NCI-H82 (cell line): ENCODE measurements at places on chromosomes 3 and 15.

DNA sequence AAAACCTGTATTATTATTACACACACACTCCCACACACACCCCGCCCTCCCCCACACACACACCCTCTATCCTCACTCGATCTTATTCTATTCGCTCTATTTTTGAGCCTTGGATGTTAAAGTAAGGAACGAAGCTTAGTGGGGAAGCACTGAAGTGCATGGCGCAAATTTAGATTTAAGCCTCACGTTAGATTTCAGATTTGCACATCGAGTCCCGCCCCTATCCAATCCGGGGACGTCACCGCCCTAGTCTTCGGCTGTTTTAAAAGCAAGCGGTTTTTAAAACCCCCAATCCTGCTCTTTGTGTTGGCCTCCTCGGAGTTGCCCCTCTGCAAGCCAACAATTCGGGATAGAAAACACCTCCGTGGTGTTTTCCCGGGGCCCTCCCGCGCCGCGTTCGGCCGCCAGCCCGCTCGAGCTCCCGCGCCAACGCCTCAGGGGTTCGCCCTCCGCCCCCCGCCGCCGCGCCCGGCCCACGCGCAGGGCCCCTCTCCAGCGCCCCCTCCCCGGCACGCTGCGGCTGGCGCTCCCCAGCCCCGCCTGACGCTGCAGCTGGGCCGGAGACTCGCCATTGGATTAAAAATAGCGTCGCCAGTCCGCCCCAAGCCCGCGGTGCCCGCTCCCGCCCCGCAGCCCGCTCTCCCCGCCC lies at the start of gene USP13:
TSS of gene USP13 (plus strand) at position 594 of the 649 bp plus-strand sequence. CDS start 186 bp downstream, outside the sequence.
- peak; percentile 94 for DNase-seq

DNA sequence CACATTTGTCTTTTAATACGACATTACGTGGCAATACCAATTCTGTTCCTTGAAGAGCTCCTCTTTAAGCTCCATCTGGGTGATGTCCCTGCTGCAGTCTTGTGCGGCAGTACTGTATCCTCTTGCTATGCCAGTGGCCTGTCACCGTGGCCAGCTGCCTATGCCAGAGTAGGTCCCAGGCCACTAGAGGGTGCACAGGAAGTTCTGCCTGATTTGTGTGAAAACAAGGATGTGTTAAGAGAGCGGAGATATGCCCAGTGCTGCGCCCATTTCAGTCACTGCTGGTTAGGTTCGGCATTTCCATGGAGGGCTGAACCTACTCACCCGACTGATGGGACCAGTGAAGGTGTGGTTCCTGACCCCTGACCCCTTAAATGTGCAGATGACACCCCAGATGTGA lies 25.2 kb downstream of the NIPA1 start:
- peak; percentile 25 for DNase-seq

DNA sequence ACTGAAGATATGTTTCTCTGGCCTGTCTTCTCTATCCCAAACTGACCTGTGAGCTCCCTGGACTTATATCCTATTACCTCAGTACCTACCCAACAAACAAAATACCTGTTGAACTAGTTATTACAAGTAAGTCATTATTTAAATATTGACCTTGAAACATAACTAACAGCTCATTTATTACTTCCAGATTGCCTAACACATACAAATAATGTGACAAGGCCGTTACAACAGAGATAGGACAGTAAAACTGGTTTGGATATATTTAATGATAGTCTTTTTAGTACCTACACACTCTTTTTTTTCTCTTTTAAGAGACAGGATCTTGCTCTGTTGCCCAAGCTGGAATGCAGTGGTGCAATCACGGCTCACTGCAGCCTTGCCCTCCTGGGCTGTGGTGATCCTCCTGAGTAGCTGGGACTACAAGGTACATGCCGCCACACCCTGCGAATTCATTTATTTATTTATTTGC lies 145.0 kb downstream of the ADAM10 start:
- no peak for DNase-seq

DNA sequence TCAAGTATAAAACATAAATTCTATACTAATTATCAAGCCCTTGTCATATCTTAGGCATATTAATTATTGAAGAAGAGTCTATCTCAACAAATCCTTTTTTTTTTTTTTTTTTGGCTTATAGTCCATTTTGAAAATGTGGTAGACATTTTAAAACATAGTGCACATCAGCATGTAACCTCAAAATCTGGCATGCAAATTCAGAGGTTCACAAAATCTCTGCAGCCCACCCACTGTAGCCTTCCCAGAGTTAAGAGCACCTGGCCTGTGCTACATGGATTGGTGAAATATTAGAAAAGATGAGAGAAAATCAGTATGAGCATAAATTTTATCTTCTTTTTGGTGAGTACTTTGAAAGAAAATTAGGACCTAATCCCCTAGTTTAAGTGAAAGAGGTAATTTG lies 84.8 kb downstream of the MBNL1 start:
- DNase-seq, result no peak

DNA sequence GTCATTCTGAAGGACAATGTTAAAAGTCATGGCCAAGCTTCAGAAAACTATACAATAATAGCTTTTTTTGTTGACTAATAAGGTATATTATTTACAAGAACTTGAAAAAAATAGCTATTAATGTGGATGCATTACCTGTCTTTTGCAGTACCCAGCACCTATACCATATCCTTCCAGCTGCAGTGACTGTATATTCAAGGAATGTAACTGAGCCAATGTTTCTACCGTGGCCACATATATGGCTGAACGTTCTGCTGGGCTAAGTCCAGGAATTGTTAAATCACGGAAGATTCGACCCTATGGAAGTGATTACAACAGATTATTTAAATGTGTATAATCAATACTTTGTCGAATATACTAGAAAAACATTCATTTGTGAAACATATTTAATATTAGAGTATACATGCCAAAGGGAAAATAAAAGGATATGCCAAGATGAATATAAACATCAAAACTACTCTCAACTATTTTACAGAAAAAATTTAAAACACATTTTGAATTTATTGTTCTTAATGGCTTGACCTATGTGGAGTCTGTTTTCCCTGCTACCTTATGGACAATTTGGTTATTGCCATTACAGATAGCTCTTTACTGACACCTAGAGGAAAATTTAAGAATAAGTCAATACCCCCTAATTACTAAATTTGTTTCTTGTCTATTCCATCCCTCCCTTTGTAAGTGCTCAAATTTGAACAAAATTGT lies 17.6 kb downstream of the ACAD11 start:
- peak; percentile 76 for DNase-seq

- DNase-seq, result no peak
Measured at GRCh38 chr15:83062768-83063180, 4.3 kb downstream of the BTBD1 start.

GRCh38 chr15:101510212-101511197 lies 21.0 kb upstream of the PCSK6 start:
- DNase-seq, result no peak

- DNase-seq, result no peak
Measured at GRCh38 chr3:127772827-127773751, 49.2 kb downstream of the MGLL start.

DNA sequence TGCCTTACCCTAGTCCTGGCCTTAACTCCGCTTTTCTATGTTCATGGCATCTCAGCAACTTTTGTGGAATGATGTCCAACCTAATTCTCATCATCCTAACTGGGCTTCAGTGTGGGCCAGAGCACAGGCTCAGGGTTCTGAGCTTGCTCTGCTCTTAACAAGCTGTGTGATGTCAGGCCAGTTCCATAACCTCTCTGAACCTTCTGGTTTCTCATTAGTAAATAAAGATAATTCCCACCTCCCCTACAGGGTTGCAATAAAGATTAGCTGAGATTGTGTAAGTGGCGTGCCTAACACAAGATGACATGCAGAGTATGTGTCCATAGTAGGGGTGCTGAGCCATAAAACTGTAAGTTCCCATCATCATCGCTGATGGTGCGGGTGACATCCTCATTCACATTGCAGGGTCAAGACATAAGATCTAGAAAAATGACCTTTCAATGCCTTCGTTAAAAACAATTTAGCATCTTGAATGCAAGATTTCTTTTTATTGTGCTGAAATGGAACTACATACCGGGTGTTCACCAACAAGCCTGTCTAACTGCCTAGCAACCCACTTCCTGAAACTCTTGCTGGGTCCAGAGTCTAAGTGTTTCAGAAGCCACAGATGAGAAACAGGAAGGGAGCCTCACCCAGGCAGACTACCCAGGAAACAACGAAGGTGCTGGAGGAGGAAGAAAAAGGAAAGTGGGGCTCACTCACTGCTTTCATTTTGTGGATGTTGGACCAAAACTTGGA lies 36.2 kb downstream of the CDCP1 start:
- no peak for DNase-seq

DNA sequence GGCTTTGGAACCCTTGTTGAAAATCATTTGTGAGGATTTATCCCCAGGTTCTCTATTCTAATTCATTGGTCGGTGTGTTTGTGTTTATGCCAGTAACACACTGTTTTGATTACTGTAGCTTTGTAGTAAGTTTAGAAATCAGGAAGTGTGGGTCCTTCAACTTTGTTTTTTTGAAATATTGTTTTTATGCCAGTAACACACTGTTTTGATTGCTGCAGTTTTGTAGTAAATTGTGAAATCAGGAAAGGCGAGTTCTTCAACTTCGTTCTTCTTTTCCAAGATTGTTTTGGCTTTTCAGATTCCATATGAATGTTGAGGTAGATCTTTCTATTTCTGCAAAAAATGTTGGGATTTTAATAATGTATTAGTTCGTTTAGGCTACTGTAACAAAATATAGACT lies 314.6 kb downstream of the RPLP1 start:
- no peak for DNase-seq

GRCh38 chr3:110905121-110905520 lies 166.5 kb upstream of the NECTIN3 start:
- DNase-seq, result no peak

DNA sequence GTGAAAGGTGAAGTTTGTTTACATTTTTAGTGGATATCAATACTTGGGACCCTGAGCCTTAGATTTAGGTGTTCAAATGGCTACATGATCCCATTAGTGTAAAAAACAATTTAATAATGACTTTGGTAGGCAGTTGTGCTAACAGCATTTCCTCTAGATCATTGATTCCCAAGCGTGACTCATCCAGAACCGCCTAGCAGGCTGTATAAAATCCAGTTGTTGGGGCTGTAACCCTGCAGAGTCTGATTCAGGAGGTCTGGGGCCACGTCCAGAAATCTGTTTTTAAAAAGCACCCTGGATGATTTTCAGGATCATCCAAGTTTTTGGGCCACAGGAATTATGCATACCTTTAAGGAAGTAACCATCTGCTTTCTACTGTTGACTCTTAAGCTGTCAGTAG lies 156.4 kb downstream of the TP63 start:
- DNase-seq, result peak; percentile 41

DNA sequence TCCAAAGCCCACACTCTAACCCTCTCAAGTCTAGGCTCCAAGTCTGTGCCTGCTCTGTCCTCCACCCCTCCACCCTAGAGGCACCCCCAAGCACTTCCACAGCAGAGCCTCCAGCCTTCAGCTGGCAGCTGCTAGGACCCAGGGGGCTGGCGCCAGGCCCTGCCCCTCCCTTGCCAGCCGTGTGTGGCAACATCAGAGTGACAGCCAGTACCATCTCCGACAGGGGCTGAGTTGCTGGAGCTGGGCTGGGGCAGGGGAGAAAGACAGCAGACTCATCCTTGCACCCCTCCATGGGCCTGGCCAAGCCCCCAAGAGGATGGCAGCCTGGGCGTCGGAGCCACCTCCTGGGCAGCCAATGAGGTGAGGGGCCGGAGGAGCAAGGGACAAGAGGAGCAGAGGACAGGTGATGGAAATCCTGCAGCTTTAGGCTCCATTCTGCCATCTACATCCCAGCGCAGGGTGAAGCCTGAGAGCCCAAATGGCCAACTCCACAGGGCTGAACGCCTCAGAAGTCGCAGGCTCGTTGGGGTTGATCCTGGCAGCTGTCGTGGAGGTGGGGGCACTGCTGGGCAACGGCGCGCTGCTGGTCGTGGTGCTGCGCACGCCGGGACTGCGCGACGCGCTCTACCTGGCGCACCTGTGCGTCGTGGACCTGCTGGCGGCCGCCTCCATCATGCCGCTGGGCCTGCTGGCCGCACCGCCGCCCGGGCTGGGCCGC lies at the start of gene GPR62:
TSS of gene GPR62 (plus strand) at position 207 of the 718 bp plus-strand sequence. CDS start at position 479, 272 bp downstream.
- DNase-seq, result peak; percentile 44

GRCh38 chr3:195240939-195241338 lies 30.0 kb downstream of the XXYLT1 start:
- no peak for DNase-seq
